Temporal lobe (tissue), 4 donors: ENCODE measurements at places on chromosomes 11 and 22. TPM values are rescaled to one million over a fixed set of nuclear protein-coding genes. Genes with fewer than 3 reads are reported as not detected.

The TM7SF2 gene
- total RNA-seq = 34.7 TPM

The OR5B21 gene
- total RNA-seq = not detected

The SLC29A2 gene
- 1.7 TPM for total RNA-seq

The LRRC56 gene
- 0.98 TPM for total RNA-seq

The GAL gene
- total RNA-seq = 0.25 TPM

The ST14 gene
- 0.25 TPM for total RNA-seq
